ENCODE measurements at places on chromosomes 12 and 14. TPM values are rescaled to one million over a fixed set of nuclear protein-coding genes. Genes with fewer than 3 reads are reported as not detected.

DNA sequence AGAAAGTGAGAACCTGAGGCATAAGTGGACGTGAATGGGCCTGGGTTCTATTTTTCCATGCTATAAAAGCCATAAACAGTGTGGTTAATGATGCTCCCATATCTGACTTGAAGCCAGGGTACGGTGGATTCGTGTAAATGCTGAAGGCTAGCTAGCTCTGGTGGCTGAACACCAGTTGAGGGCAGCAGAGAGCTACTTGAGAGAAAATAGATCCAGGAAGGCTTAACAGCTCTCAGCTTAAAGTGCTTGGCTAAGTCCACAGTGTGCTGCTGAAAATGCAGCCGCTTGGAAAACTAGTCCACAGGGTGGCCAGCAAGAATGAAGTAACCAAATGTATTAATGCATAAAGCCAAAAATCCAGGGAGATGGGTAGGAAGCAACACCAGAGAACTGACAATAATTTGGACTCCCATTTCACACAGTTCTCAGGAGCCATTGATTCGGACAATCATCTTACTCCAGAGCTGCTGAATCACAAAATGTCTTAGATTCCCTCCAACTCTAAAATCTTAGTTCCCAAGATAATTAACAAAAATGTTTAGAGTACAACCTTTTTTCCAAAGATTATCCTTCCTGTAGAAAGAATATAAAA lies 15.0 kb upstream of the FOXG1 start:
- H3K27ac ChIP-seq: no peak overlapping the region
- no peaks in the 10 kb centered on the region for H3K4me1 ChIP-seq
- no peak for DNase-seq
- peaks cover 33% of the 10 kb centered on the region for H3K27me3 ChIP-seq
- no peak overlapping the region for H3K4me3 ChIP-seq

DNA sequence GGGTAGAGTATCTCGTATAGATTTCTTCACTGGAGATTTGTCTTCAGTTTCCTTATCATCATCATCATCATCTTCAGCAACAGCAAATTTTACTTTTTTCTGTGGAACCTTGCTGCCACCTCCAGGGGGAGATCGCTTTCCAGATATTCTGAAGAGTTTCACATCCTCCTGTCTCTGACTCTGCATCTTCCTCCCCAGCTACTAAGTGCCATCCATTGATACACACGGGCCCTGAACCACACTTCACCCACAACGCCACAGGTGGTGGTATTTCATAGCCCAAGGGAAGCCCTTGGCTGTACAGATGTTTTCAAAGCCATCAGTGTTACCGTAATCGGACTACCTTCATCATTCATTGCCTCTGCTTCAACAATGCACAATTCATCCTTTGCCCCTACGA lies 82.2 kb downstream of the PPP2R5C start:
- H3K4me1 ChIP-seq: peaks cover 83% of the 10 kb centered on the region
- H3K4me3 ChIP-seq: peak overlapping the region; percentile 76
- DNase-seq: peak; percentile 48

DNA sequence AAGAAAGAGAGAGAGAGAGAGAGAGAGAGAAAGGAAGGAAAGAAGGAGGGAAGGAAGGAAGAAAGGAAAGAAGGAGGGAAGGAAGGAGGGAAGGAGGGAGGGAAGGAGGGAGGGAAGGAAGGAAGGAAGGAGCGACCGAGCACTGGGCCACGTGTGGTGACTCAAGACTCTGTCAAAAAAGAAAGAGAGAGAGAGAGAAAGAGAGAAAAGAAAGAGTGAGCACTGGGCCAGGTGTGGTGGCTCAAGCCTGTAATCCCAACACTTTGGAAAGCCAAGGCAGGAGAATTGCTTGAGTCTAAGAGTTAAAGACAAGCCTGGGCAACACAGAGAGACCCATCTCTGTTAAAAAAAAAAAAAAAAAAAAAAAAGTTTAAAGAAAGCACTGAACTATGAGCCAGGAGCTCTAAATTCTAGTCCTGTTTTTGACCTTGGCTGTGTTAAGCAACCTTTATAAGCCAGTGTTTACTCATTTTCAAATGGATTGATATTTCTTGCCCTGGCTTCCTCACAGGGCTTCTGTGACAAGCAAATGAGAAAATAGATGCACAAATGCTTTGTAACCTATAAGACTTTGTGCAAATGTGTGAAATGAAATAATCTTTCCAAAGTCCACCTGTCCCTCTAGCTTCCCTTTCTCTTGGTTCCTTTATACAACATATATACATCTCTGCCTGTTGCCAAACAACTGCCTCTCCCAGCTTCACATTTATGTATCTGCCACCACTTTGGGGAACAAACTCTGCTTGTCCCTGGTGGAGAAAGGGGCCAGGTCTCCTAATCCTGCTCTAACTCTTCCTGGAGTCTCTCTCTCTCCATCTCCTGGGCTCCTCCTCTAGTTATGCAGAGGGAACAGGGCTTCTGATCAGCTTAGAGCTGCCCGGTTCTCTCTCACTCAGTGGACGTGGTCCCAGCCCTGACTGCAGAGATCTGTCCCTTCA lies 16.1 kb upstream of the PLEKHG6 start:
- H3K36me3 ChIP-seq: no peaks in the 10 kb centered on the region
- H3K27ac ChIP-seq: no peak overlapping the region
- H3K4me3 ChIP-seq: no peak overlapping the region
- no peak for DNase-seq
- H3K27me3 ChIP-seq: peaks cover 46% of the 10 kb centered on the region

- H3K27me3 ChIP-seq: no peaks in the 10 kb centered on the region
- H3K4me3 ChIP-seq: no peak overlapping the region
- no peak overlapping the region for H3K27ac ChIP-seq
- H3K36me3 ChIP-seq: no peaks in the 10 kb centered on the region
- no peak for DNase-seq
- no peaks in the 10 kb centered on the region for H3K4me1 ChIP-seq
Measured at GRCh38 chr12:129401572-129401971, 502.3 kb downstream of the TMEM132D start.

- DNase-seq: no peak
- no peak overlapping the region for H3K27ac ChIP-seq
Measured at GRCh38 chr12:19553175-19553574, 113.9 kb downstream of the AEBP2 start.

DNA sequence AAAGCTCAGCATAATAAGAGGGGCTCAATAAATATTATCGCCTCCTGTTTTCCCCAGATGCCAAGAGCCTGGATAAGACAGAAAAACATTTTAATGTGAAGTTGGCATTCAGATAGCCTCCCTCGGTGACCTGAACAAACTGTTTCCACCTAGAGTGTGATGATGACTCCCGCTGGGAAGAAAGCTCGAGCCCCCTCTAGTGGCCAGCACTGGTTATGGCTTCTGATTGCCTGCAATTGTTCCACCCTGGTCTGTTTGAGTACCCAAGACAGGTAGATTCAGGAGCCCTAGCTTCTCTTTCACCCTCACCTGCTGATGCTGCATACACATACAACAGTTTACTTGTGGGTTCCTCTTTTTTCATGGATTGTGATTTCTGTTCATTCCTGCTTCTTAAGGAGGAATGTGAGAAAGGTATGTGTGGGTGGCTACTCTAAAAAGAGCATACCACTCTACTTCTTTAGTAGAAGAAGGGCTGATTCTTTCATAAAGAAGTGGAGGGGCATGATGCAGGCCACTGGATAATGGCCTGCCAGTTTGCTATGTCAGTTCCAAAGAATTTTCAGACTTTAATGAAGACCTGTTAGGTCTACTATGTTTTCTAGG lies 6.4 kb downstream of the ERG28 start:
- peaks cover 79% of the 10 kb centered on the region for H3K36me3 ChIP-seq
- no peaks in the 10 kb centered on the region for H3K27me3 ChIP-seq
- H3K4me3 ChIP-seq: no peak overlapping the region
- peak; percentile 72 for DNase-seq

DNA sequence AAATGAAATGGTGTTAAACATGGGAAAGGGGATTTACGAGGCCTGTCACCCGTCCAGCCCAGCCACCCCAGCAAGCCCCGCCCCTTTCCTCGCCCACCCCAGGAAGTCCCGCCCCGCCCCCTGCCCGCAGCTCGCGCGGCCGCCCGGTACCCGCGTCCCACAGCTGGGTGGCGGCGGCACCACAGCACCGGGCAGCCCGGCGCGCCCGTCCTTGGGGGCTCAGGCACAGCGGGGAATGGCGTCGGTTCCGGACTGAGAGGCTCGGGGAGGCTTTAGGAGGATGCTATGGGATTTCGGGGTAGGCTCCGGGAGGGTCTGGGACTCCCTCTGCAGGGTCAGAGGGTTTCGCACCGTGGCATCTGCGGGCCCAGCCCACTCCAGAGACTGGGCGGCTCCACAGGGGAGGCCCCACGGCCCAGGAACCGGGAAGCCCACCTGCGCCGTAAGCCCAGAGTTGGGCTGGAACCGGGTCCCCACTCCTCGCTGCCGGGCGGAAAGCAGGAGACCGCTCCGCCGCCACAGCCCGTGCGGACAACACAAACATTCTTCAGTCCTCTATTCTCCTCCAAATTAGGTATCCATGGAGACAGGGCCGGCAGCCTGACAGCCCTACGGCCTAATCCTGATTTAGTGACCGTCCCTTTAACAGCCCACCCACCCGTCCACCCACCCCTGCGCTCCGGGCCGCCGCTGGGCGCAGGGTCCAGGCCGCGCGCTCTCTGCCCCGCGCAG lies 1.4 kb downstream of the FIGNL2 start:
- peaks cover 15% of the 10 kb centered on the region for H3K4me1 ChIP-seq
- H3K4me3 ChIP-seq: peak overlapping the region; percentile 79
- H3K27me3 ChIP-seq: peaks cover 51% of the 10 kb centered on the region
- H3K27ac ChIP-seq: no peak overlapping the region
- DNase-seq: peak; percentile 41

- DNase-seq: no peak
- H3K4me1 ChIP-seq: peaks cover 11% of the 10 kb centered on the region
- H3K4me3 ChIP-seq: no peak overlapping the region
- peaks cover 26% of the 10 kb centered on the region for H3K27me3 ChIP-seq
- H3K27ac ChIP-seq: no peak overlapping the region
Measured at GRCh38 chr12:131217024-131217586, 263.4 kb downstream of the ADGRD1 start.

The USP15 gene
- 122 TPM for total RNA-seq

The LRRC9 gene
- not detected for total RNA-seq

The OGFOD2 gene
- 22.8 TPM for total RNA-seq

Data from activated B cell treated with CpG ODN at 0.5 μM for 24 hours (primary cell).